ENCODE measurements at places on chromosomes 1 and 21.
A peak's percentile ranks its signal among the peaks of the same experiment; 100 is the strongest.

DNA sequence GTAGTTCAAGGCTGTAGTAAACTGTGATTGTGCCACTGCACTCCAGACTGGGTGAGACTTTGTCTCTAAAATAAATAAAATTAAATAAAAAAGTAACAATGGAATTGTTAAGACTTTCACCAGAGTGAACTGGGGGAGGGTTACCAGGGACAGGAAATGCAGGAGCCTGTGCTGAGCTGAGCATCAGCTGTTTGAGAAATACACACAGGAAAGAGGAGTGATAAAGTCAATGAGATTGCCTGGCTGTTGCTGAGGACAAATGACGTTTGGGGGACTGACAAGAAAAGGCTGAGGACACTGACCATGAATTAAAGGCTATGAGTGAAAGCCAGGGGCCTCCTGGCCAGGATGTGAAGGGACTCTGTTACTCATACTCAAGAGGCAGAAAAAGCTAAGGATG lies 226.3 kb downstream of the SETD4 start:
- no peak for DNase-seq

DNA sequence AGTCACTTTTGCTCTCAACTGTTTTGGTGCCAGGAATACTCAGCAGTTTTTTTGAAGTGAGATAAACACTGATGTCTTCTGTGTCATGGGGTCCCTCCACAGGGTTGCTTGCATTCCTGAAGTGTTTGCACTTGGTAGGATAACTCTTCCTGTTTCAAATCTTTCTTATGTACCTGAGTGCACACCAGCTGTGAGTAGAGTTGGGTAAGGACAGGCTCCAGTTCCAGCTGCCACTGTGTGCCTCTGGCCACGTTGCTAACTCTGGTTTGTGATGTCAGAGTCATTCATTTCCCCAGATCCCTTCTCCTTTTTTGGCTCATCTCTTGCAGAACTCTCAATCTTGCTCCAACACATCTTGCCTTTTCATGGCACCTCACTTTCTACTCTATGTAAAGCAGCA lies 356.3 kb upstream of the B3GALT2 start:
- no peak for DNase-seq

GRCh38 chr1:191542444-191542843 lies 615.8 kb upstream of the RGS18 start:
- no peak for DNase-seq

- DNase-seq: no peak
Measured at GRCh38 chr1:66729119-66729518, 23.1 kb upstream of the DYNLT5 start.

DNA sequence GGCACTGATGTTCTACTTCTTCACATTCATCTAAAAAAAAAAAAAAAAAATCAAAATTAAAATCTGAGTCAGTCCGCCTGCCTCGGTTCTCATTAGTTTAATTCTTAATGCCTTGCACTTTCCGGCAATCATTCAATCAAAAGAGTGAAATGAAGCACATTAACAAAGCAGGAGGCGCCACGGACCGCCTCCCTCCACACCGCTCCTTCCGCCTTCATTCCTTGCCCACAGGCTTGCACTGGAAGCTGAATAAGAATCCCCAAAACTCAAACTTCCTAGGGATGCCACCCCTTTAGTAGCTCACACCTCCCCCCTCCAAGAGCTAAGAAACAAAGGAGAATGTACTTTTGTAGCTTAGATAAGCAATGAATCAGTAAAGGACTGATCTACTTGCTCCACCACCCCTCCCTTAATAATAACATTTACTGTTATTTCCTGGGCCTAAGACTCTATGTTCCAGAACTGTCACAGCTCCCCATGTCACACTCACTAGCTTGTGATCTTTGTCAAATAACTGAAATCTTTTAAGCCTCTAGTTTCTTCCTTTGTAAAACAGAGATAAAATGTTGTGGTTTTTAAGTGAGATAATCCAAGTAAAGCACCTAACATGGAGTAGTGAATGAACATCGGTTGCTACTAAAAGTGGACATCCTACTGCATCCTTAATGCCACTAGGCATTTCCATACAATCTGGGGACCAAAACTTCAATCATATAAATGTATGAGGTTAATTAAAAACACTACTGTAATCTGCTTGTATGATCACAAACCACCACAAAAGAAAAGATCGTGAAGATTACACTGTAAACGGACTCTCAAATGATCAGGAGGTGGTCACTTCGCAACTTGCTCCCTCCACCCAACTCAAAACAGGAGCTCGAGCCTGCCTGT lies 27.4 kb downstream of the LGALS8 start:
- DNase-seq: no peak

GRCh38 chr1:208868554-208868953 lies 624.4 kb upstream of the PLXNA2 start:
- peak; percentile 65 for DNase-seq

- no peak for DNase-seq
Measured at GRCh38 chr1:54695221-54695620, 20.4 kb upstream of the TTC4 start.
